Activated CD4-positive, alpha-beta T cell treated with anti-CD3 and anti-CD28 coated beads for 4 hours (primary cell): ENCODE measurements at places on chromosomes 12 and 14.

- DNase-seq = no peak
Measured at GRCh38 chr14:23055621-23056144, 1.6 kb downstream of the CDH24 start.

DNA sequence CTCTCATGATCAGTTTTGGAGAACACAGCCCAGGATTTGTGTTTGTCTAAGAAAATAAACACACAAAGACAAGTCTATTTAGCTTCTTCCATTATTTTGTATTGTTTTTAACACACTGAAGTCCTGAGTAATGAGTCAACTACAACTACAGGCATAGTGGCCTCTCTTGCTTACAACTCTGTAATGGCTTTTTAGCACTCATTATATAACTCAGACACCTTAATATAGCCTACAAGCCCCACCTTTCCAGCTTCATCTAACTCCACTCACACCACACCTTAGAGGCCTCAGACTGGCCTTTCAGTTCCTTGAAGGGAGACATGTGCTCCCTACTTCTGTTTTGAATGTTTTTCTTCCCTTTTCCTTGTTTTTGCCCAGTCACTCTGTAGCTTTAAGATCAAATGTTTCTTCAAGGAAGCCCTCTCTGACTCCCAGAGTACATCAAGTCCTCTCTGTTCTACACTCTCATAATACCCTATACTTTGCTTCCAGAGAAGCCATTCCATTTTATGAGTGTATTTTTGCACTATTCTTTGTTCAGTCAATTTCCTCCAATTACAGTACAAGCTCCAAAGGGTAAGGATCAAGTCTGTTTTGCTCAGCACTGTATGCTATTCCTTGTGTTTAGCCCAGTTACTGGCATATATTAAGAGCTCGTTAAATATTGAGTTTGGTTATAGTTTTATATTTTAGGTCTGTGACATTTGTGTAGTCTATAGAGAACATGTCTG lies 233.6 kb upstream of the ARHGAP5 start:
- no peak for DNase-seq

- no peak for DNase-seq
Measured at GRCh38 chr12:41983394-41983793, 161.3 kb downstream of the GXYLT1 start.

DNA sequence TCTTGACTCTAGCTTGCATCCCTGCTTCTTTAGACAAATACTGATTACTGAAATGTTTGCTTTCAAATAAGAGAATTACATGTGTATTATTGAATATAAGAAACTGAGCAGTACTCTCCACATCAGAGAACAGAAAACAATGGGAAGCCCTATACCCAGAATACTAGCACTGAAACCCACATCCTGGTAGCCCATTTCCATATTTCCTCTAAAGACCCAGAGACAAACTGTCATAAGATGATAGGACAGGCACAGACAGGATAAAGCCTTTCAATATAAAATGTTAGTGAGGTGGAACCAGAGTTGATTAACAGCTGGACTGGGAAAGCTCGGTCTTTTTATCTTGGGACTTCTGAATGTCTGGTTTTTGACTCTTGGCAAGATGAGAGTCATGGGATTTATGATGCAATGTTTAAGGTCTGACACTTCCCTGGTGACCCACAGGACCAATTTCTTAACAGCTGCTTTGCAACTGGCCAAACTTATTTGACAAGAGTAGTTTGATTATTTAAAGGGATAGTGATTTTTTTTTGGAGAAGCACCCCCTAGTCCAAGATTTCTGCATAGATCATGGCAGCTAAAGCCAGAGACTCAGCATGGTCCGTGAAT lies 166.9 kb upstream of the ATXN7L3B start:
- DNase-seq = no peak

DNA sequence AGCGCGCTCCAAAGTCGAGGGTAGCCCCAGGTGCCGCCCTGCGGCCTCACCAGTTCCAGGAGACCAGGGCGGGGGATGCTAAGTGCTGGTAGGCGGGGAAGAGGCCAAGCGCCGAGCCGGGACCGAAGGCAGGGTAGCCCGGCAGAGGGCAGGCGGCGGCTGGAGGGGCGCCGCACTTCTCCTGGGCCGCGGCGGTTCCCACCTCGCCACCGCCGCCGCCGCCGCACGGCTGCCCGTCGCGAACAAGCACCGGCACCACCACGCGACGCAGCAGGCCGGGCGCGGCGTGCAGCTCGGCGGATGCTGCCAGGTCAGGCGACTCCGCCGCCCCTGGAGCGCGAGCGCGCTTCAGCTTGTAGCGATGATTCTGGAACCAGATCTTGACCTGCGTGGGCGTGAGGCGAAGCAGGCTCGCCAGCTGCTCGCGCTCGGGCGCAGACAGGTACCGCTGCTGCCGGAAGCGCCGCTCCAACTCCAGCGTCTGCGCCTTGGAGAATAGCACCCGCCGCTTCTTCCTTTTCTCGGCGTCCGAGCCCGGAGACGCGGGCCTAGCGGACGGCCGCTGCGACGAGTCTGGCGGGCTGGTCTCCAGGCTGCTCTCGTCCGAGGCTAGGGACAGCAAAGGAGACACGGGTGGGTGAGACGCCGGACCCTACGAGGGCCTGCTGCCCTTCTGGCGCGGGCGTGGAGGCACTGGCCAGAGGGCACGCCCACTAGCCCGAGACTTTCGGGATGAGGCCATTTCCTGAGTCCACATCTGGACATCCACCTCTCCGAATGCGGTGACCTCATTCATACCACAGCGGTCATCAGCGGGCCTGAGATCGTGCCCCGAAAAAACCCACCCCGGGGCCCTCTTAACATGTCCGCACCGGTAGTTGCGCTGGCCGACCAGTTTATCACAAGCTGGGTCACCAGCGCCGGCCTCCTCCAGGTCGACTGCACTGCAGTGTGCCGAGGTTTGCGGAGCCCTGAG lies 1.3 kb downstream of the NKX2-8 start:
- DNase-seq = no peak

DNA sequence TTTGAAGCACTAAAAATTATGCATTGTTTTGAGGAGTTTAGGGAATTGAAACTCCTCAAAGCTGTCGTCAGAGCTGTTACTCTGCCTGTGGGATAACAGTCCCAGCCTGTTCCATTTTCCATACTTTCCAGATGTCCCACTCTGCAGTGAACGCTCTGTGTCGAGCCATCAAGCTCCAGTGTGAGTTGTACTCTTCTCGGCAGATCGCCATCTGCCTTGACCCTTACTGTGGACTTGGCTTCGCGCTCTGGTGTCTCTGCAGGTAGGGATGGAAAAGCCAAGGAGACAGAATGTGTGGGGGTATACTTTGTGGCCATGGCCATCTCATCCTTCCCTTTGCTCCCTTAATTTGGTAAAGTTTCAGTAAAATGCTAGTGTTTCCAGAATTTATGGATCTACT lies 35.5 kb upstream of the ATF1 start:
- DNase-seq = no peak

DNA sequence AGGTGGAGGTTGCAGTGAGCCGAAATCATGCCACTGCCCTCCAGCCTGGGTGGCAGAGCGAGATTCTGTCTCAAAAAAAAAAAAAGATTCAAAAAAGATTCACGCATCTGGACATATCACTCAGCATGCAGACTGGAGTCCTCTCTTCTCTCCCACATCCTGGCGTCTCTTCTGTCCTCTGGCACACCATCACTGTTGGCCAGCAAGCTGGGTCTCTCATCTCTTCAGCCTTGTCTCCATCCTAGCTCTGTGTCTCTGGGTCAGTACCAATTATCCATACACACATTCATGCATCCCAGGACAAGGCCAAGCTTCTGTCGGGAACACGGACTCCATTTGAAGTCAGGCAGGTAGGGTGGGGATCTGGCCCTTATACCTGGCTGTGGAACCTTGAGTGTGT lies 105.5 kb upstream of the MAP1LC3B2 start:
- no peak for DNase-seq

DNA sequence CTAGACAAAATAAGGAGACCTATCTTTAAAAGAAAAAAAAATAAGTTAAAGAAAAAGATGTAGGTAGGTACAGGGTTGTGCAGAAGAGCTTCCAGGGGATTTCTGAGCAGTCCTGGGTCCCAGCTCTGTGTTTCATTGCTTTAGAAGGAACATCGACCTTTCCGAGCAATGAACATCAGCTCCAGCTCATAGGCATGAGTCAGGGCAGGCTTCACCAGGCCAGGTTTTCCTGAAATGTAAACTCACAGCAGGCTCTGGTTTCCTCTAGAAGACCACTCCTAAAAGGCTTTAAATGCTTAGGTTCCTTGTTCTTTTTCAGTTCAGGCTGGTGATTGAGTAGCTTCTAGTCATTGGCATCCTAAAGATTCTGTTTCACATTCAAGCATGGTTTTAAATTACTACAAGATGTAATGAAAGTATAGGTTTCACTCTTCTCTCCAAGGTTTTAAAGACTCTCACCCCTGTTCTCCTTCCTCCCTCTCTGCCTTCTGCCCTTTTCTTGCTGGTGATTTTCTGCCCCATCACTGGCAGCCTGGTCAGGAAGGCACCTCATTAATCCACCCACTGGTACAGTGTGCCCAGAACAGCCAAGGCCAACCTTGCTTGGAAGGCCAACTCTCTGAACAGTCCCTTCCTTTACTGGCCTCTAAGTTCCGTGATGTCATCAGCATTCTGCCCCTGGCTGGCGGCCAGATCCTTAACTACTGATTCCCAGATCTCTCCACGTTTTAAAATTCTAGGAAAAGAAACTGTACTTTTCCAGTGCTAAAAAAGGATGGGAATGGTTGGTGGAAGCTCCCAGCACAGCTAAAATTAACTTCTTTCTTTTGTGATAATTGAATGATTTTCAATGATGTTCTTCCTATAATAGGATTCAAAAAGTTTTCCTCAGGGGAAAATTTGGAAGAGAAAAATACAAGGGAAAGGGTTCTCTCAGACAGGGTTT lies 109.4 kb upstream of the HIF1A start:
- no peak for DNase-seq

DNA sequence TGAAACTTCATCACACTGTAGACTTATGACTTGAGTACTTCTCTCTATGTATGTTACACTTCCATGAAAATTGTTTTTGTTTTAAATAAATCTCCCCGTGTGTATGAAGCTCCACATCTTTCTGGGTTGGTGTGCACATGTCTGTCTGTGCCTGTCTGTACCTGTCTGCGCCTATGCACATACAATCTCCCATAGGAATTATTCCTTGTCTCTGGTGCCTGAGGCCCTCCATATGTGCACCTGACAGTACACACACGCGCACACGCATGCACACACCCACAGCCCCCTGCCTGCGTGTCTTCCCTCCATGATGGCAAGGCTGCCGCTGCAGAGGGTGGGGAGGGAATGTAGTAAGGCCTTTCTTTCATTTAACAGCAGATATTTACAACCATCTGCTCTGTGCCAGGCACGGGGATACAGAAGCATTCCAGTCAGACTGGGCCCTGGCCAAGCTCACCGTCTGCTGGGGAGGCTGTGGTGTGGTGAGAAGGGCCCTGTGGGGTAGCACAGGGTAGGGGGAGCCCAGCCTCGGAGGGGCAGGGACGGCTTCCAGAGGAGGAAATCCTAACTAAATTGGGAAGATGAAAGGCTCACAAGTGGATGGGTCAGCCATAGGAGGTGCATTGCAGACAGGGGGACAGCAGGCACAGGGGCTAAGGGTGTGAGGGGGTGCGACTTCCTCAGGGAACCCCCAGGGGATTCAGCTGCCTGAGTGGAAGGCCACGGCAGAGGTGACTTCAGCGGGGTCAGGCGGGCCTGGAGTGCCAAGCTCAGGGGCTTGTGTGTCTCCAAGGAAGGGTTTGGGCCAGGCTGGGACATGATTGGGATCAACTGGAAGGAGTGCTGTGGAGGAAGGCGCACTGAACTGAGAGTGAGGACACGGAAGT lies 26.1 kb downstream of the KRT8 start:
- DNase-seq = no peak

GRCh38 chr12:127745469-127746212 lies 521.3 kb upstream of the TMEM132C start:
- no peak for DNase-seq

- no peak for DNase-seq
Measured at GRCh38 chr14:59358102-59358501, 107.1 kb downstream of the GPR135 start.

DNA sequence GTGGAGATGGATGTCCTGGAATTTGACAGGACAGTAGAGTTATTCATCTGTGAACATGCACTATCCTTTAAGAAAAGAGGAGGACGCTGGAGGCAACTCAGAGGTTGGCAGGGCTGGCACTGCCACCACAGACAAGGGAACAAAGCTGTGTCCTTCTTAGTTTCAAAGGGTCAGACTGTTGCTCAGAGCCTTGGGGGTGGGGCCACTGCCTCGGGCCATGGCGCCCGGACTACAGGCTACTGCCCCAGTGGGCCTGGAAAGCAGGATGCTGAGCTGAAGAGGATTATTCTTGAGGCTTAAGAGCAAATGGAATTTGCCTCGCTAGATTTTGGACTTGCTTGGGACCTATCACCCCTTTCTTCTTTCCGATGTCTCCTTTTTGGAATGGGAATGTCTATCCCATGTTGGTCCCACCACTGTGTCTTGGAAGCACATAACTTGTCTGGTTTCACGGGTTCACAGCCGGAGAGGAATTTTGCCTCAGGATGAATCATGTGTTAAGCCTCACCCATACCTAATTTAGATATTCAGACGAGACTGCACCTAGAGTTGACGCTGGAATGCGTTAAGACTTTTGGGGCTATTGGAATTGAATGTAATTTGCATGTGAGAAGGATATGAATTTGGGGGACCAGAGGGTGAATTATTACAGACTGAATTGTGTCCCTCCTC lies 114.8 kb upstream of the RFLNA start:
- no peak for DNase-seq

DNA sequence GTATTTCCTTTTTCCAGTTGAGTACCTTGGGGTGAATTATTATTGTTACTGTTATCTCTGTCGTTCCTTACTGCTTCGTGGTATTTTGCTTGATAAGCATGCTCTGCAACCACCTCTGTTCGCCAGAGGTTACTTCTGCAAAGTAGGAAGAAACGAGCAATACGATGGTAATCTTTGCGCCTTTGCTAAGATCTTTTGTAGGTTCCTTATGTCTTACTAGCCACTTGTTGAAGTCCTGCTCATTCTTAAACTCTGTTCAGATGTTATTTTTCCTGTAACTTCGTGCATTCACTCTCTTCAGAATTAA lies 729 bp upstream of the M6PR start:
- no peak for DNase-seq

DNA sequence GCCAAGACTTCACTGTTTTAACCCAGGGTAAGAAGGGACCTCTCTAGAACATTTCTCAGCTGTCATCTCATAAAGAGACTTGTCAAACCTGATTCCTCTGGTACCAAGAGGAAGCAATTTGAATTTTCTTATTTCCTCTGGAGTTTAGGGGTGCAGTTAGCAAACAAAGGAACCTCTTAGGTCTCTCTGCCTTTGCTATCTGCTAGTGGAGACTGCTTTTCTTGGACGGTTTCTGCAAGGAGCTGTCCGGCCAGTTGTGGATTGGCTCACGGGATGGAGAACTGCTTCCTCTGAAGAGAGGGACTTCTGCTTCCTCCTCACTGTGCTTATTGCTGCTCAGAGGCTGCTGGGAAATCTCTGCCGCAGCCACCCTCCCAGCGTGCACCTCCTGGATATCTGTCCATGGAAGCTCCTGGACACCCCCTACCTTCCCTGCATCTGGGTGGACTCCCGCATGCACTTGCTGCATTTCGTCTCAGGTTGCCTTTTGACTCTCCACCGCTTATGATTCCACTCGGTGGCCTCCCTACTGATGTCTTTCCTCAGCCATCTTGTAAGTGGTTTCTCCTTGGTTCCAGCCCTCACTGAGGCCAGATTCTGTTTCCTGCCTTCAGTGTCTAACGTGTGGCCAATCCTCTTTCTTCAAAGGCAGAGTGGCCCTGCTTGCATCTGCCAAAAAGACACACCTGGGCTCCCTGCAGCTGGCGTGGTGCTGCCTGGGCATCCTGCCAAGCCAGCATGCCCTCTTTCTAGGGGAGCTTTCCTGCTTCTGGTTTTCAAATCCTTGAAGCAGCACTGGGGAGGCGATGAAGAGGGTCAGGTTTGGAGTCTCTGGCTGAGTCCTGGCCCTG lies 187.3 kb downstream of the CHST11 start:
- DNase-seq = no peak

GRCh38 chr12:48183091-48183875 lies at the start of gene CCDC184:
CCDC184 (plus strand) TSS chr12:48183644; CDS start chr12:48184123, 479 bp downstream.
- DNase-seq = peak; percentile 75
